ENCODE measurements at places on chromosomes 7 and 10.

DNA sequence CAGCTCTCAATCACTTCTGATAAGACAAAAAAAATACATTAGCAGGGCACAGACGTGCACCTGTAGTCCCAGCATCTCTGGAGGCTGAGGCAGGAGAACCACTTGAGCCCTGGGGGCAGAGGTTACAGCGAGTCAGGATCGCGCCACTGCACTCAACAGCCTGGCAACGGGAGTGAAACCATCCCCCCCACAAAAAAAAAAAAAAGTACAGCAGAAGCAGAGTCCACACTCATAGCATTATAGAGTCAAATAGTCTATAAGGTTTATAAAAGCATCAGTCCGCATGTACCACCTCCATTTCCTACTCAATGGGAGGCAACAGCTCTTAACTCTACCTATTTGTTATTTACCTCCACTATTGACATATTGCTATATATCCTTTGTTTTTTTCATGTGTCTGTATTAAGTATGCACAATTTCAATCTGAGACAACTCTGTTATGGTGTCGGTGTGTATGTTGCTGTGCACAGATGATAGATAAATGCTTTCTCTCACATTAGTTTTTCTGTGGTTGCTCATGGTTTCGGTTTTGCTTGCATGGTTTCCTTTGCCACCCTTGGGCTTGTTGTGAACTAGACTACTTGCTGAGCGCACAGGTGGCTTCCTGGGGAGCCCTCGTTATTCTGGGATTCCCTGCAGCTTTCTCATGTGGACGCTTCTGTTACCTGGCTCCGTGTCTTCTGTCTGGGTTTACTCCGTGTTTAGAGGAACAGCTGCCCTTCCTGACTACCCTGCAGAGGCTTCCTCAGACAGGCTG, 40.4 kb downstream of the PROSER2 start:
- no peak for DNase-seq

GRCh38 chr7:74138945-74139843, 35.0 kb upstream of the EIF4H start:
- DNase-seq: no peak

DNA sequence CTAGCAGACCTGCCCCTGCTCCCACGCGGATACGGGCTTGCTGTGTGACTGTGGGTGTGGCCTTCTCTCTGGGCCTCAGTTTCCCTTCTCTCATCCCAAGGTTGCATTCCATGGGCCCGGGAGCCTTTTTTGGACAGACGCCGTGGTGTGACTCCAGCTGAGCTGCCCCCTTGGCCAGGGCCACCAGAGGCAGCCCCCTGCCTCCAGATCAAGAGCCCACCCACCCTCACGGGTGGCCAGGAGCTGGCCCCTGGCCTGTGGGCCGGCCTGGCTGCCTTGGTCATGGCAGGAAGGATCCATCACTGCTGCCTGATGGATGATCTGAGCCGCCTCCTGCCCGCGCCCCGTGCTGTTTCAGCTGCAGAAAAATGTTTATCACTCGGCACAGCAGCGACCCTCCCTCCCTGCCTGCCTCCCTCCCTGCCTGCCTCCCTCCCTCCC, 27.8 kb upstream of the ELFN1 start:
- DNase-seq: no peak

DNA sequence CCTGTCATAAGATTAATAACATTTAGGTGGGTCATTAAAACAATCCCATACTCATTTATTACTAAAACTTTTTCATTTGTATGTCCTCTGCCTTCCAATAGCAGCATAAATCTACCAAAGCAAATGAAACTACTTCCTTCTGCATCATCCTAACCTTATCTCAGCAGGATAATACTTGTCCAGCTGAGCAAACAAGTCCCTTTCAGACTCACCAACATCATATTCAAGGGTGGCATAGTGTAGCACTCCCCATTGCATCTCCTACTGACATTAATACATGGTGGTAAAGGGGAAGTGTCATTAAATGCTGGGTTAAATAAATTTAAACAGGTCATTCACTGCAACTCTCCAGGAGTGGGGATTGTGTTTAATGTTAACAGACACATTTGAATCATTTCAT, 3.4 kb upstream of the MINDY3 start:
- DNase-seq: no peak

- DNase-seq: no peak
Measured at GRCh38 chr7:4731803-4732202, 43.6 kb upstream of the AP5Z1 start.

GRCh38 chr7:38834357-38834756, 74.6 kb downstream of the VPS41 start:
- DNase-seq: no peak

- no peak for DNase-seq
Measured at GRCh38 chr10:78462176-78462575, 428.5 kb downstream of the RPS24 start.

- DNase-seq: no peak
Measured at GRCh38 chr7:22651534-22652243, 75.3 kb upstream of the IL6 start.
